ENCODE measurements at places on chromosomes 7 and 10.

DNA sequence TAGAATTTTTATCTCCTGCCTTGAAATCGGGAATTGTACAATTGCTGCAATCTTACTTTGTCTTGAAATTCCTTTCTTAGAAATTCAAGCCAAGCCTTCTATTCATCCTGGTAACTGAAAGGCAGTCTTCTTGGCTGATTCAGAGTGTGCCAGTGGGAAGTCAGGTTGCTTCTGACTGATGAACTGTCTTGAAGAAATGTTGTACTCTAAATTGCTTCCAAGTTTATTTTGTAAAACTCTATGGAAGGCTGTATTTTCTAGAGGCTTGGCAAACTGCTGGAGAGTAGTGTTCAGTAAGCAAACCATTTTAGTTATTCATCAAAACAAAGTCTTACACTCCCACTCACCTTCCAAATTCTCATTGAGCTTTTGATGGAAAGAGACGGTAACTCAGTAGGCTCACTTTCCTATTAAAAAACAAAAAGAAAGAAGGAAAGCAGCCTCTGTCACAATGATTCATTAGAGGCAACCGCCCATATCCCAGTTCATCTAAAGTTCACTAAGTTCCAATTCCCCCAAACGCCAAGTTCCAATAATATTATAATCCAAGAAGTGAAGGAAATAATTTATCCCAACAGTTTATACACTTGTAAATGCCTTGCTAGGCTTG is 187.9 kb upstream of the MALRD1 start:
- no peak for DNase-seq

DNA sequence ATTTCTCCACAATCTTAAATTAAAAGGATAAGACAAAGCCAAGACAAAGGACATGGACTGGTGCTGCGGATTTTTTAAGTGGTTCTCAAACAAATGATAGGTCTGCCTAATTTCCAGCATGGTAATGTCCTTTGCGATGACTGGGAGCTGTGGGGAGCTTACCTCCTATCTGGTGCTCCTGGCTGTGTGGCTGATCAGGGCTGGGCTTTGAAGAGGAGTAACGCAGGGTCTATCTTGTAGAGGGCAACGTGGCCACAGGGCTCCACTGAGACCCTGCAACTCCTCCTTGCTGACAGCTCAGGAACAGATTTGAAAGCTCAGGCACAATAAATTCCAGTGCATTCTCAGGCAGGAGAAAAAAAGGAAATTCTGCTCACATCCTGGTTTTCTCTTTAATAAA is 103.1 kb upstream of the SFMBT2 start:
- DNase-seq: no peak

DNA sequence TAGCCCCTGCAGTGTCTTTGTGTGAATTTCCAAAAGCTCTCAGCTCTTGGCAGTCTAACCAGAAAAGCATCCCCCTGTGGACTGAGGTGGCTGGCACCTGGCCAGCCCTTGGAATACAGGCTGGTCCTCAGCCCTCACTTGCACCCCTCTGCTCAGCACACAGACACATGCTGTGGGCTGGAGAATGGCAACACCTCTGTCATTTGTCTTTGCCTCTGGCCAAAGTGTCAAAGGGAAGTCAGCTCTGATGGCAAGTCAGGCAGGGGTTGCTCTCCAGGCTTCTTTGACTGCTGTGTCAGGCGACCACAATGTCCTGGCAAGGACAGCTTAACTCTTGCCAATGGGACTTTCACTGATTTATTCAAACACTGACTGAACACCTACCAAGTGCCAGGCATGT is 724.8 kb downstream of the INHBA start:
- no peak for DNase-seq

- no peak for DNase-seq
Observed at GRCh38 chr10:130456616-130457015, 320.4 kb downstream of the GLRX3 start.

DNA sequence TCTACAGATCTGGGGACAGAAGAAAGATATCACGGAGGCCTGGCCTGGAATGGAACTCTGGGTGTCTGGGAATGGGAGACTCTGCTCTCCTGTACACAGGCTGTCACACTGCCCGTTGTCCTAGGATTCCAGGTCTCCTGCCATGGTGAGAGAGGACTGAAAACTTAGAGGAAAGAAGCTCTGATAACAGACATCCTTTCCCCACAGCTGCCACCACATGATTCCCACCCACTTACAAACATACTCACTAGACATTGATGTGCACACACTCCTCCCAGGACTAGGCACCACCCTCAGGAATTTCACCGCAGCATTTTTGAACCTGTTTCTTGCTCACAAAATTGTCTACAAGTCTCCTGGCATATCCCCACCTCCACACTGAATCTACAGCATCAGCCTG is 5.7 kb downstream of the ZNF92 start:
- no peak for DNase-seq

DNA sequence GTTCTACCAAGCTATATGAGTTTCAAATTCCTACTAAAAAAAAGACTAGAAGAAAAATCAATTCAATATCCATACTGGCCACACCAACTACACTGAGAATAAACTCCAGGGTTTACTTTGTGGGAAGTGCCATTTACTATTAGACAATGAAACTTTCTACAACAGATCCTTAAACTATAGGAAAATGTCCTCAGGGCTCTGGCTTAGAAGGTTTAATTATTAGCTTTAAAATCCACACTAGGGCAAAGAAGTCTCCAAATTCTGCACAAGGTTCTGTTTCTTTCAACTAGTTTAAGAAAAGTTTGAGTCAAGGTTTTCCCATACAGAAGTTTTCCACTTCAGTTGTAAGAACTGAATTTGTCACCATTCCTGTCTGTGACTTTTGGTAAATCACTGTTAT is 231.7 kb upstream of the CCDC6 start:
- no peak for DNase-seq

All from kidney capillary endothelial cell (primary cell).